CD4-positive, alpha-beta memory T cell (primary cell): ENCODE measurements at places on chromosomes 2 and 18.

- DNase-seq = no peak
These were observed 4.9 kb upstream of the PNO1 start for GRCh38 chr2:68152681-68153347.

- DNase-seq = no peak
These were observed 500.2 kb downstream of the FBXO15 start for GRCh38 chr18:73647391-73647790.

DNA sequence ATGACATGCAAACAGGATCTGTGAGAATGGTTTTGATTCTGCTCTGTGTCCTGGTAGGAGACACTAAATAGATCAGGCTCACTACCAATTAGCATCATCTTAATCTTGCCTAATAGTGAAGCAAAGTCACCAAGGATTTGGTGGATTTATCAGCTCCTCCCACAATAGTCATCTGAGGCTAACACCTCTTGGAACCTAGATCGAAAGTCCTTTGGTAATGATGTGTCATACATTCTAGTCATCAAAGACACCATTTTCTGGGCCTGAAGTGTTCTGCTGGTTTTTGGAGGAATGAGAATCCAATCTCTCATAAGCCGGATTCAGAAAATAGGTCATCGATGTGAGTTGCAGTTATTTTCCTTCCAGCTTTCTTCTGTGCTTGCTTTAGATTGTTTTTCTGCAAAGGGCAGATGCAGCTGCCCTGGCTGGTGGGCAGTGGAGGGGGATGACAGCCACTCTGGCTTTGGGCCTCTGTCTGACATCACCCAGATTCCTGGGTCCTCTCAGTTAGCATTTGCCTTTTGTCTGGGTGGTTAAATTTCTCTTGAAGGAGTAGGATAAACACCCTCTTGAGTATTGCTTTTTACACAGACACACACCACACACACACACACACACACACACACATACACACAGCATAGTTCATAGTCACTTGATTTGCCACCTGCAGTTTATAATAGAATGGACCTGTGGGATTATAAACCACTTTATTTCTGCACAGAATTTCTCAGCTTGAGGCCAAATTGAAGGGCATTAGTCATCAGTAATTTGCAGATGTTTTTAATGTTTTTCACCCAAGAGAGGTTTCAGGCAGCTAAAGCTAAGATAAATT, at the start of gene MYO3B:
Gene MYO3B (plus strand): TSS at position 198 of the 832 bp plus-strand sequence. CDS start 141 bp downstream, at position 339.
- no peak for DNase-seq

GRCh38 chr2:236393101-236393500, 128.9 kb upstream of the ASB18 start:
- DNase-seq = no peak

- DNase-seq = no peak
These were observed 259.3 kb downstream of the TTC32 start for GRCh38 chr2:19642501-19642900.

- DNase-seq = no peak
These were observed 252.1 kb downstream of the LDLRAD4 start for GRCh38 chr18:13470516-13471197.

GRCh38 chr2:100754951-100755350, 65.0 kb upstream of the NPAS2 start:
- no peak for DNase-seq

DNA sequence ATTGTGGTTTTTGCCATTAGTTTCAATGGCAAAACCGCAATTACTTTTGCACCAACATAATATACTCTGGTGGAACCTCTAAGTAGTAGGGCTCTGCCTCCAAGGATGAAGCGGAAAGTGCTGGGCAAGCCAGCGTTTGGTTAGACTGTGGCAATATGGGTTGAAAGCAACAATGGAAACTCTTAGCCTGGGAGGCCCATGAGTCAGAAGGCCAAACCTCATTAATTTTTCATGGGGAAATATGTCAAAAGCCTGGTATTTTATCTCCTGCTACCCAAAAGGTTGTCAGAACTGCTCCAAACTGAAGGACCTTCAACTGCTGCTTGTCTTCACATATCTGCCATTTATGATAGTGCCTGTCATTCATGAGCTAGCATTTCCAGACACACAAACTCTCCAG, 179.1 kb upstream of the CYP26B1 start:
- no peak for DNase-seq

GRCh38 chr2:207253666-207254345, 88.1 kb upstream of the KLF7 start:
- DNase-seq = no peak

- no peak for DNase-seq
These were observed 56.4 kb upstream of the SEC11C start for GRCh38 chr18:59083136-59083818.

- DNase-seq = no peak
These were observed 40.4 kb downstream of the SYT4 start for GRCh38 chr18:43236921-43237320.

GRCh38 chr2:237870754-237871651, 11.6 kb downstream of the RAMP1 start:
- DNase-seq = no peak
